ENCODE measurements at places on chromosomes 7 and 10.

- no peak for DNase-seq
Measured at GRCh38 chr7:143499246-143499645, 21.6 kb downstream of the TAS2R41 start.

DNA sequence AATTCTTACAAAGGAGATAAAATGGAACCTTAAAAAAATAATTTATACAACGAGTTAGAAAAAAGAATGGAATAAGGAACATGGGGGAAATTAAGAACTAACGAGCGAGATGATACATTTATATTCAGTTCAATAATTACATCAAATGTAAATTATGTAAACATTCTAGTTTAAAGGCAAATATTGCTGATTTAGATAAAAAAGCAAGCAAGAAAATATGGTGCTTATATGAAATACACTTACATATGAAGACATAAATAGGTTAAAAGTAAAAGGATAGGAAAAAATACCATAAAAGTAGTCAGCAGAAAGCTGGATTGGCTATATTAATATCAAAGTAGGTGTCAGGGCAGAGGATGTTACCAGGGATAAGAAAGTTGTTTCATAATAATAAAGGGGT, 127.0 kb upstream of the AHR start:
- DNase-seq, result no peak

DNA sequence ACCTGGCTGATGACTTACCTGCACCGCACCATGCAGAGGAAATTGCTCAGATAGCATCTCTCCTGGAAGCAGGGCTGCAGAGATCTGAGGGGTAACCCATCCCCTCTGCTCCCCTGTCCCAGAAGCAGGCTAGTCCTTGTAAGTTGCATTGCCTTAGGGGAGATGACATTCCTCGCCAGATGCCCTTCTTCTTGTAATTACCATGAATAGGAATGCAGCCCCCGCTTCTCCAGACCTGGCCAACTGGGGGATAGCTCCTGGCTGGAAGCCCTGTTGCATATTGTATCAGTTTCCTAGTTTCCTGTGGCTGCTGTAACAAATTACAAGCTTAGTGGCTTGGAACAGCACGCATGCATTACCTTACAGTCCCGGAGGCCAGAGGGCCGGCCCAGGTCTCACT, 47.5 kb upstream of the EN2 start:
- no peak for DNase-seq

- no peak for DNase-seq
Measured at GRCh38 chr7:2437136-2437535, 33.7 kb downstream of the CHST12 start.

GRCh38 chr10:7756360-7756992, 31.3 kb downstream of the KIN start:
- peak; percentile 17 for DNase-seq

DNA sequence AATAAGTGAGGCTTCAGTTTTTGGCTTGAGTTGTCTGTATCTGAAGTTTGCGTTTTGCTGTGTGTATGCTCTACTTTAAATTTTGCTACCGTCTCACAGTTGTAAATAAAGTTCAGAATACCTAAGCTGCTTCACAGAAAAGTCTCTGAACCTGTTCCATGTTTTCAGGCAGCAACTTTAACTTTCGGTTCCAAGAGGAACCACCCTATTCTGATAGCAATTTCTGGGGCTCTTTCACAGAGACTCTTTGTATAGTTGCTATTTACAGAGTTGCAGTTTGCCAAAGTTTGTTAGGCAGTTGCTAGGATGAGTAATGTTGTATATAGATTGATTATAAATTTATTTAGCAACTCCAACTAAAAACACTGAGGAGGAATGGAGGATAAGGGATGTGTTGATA, 5.7 kb downstream of the FAM221A start:
- no peak for DNase-seq

DNA sequence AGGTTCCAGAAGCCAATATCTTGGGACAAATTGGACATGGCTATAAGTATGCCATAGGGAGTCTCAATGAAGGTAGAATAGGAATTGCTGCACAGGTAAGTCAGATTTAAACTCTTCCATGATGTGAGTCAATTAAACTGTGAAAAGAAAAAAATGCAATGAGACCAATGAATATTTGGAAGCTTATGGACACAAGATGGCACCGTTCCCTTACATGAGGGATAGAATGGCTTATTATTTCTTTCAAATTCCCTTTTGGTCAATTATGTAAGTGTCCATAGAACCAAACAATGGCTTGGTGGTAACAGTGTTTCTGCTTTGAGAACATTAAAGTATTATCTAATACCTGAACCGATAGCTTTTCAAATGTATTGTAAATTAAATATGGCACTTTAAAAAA, 35.6 kb downstream of the ACADSB start:
- DNase-seq, result no peak

GRCh38 chr7:78395298-78396036, 596.9 kb downstream of the PHTF2 start:
- no peak for DNase-seq

- no peak for DNase-seq
Measured at GRCh38 chr10:116185199-116185867, 87.7 kb downstream of the GFRA1 start.

- DNase-seq, result no peak
Measured at GRCh38 chr10:87865241-87865881, 1.9 kb downstream of the PTEN start.

- DNase-seq, result no peak
Measured at GRCh38 chr7:33261585-33261984, 132.2 kb downstream of the BBS9 start.

- DNase-seq, result no peak
Measured at GRCh38 chr10:130079614-130080460, 30.8 kb downstream of the C10orf143 start.

Data from CD4-positive, alpha-beta T cell treated with Interleukin-17A for 1 hour (primary cell).